ENCODE measurements at places on chromosomes 2 and 18.

DNA sequence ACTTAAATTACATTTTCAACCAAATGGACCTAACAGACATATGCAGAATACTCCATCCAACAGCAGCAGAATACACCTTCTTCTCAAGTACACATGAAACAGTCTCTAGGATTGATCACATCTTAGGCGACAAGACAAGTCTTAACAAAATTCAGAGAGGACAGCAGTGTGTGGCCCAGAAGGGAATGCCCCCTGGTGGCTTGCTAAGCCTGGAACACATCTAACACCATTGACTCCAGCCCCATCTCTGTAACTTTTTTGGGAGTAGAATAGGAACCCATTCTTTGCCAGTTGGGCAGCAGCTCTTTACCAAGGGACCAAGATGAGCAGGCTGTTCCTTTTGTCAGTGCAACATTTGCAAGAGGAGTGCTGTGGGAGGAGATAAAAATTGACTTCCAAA is 249.9 kb downstream of the PLCL1 start:
- no peak for DNase-seq

DNA sequence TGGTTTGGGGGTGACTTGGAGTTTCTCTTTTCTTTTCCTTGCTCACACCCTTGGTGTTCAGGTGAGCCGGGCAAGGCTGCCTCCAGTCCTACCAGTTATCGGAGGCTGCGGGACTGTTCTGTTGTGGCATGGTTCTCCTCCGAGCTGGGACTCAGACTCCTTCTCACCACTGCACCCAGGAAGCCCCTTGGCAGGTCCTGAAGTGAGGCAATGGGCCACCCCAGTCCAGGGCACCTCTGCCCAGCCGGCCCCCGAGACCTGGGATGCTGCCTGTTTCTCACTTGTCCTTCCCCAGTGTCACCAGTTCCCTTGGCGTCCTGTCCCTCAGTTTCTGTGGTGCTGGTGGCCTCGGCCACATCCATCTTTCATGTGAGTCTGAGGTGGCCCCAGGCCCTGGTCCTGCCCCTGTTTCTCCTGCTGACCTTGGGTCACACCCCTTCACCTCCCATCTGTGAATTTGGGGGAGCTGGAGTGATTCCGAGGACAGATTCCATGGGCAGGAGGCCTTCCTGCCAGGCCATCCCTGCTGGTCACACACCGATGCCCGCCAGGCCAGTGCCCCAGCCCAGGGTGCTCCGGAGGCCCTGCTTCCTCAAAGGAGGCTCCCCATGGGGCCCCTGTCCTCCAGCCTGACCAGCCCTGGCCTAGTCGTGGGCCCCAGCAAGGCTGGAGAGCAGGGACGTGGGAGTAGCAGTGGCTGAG is 6.6 kb upstream of the KLHL30 start:
- no peak for DNase-seq

GRCh38 chr18:3088449-3088848 is 75.5 kb upstream of the LPIN2 start:
- no peak for DNase-seq

GRCh38 chr2:177258059-177258458 is 6.5 kb downstream of the NFE2L2 start:
- DNase-seq: no peak

DNA sequence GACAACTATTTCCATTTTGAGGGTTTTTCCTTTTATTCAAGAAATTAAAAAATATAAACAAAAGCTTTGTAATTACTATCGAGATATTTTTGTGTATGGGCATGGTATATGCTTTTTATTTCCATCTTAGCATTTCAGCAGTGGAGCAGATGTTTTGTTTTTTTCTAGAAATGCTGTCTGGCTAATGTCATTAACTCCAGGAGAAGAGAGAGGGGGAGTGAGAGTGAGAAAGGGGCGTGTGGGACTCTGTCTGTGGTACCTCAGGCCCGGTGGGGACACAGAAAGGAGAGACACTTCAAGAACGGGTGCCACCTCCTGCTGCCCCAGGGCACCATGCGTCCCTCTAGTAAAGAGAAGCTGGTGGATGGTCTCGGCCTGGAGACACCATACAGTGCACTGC is 34.7 kb downstream of the MYT1L start:
- no peak for DNase-seq

DNA sequence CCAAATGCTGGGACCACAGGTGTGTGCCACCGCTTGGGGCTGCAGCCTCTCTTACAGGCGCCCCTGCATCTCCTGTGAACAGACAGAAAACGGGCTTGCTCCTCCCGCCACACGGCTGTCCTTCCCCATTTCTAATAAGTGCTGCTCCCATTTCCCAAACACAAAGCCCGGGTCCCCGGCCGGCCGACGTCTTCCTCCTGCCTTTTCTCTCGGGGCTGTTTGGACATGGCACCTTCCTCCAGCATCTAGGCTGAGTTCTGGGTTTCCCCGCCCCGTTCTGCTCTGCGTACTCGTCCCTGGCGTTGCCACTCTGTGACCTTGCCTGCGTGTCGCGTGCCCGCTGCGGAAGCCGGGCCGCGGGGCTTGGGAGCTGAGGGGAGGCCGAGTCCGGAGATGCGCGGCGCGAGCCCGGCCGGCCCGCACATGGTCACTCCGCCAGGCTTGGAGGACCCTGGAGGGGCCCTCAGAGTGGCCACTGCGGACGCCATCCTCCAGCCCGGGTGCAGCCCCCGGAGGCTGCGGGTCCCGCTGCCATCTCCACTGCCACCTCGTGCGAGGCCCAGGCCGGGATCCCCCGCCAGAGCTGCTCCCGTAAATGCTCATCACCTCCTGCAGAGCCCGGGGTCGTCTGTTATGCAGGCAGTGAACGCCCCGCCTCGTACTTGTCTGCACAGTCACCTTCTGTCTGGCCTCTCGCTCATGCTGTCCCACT is 26.3 kb downstream of the PRELID3A start:
- DNase-seq: no peak

GRCh38 chr2:85712849-85713612 is 18.9 kb downstream of the GNLY start:
- DNase-seq: no peak

- DNase-seq: no peak
Observed at GRCh38 chr2:102122115-102122514, 20.4 kb upstream of the IL1R1 start.

DNA sequence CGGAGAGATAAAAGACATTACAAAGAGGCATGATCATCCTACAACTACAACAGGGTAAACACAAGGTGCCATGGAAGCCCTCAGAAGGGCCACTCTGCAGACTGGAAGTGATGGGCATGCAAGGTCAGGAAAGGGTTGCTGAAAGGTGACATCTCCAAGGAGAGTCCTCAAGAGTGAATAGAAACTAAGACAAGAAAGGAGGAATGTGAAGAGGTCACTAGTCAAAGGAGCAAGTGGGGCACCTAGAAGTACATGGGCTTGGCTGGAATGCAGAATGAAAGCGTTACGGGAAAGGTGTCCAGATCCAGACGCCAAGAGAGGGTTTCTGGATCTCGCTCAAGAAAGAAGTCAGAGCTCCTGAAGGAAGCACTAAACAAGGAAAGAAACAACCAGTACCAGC is 314.3 kb downstream of the NBAS start:
- DNase-seq: no peak

GRCh38 chr2:205686056-205686782 is 3.9 kb downstream of the NRP2 start:
- no peak for DNase-seq

DNA sequence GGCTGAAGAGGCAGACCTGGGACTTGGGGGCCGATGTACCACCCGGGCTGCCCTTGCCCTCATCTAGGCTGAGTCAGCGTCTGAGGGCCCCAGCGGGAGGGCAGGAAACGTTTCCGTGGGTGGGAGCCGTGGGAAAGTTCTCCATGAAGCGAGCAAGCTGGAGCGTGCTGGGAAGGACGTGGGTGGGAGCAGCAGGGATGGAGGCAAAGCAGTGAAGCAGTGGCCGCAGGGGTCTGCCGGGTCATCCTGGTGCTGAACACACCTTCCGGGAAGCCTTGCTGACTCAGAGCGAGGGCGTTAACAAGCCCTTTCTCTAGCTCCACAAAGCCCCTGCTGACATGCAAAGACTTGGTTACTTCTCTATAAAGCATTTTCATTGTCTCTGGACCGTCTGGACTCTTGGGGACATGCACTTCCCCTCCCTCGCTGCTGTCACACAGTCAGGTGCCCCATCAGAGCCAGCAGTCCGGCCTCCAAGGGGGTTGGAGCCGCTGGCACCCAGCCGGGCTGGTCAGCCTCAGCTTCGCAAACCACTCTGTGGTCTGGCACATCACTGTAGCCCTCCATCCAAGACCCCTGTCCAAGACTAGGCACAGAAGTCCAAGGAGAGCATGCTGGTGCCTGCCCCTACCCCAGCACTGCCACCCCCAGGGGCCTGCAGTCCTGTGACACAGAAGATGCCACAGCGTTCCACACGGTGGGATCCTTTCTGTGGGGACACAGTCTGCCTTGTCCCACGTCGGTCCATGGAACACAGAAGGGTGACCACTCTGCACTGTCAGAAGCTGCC is 115.1 kb upstream of the GPC1 start:
- DNase-seq: no peak

- DNase-seq: no peak
Observed at GRCh38 chr18:56511996-56512395, 126.4 kb downstream of the TXNL1 start.

DNA sequence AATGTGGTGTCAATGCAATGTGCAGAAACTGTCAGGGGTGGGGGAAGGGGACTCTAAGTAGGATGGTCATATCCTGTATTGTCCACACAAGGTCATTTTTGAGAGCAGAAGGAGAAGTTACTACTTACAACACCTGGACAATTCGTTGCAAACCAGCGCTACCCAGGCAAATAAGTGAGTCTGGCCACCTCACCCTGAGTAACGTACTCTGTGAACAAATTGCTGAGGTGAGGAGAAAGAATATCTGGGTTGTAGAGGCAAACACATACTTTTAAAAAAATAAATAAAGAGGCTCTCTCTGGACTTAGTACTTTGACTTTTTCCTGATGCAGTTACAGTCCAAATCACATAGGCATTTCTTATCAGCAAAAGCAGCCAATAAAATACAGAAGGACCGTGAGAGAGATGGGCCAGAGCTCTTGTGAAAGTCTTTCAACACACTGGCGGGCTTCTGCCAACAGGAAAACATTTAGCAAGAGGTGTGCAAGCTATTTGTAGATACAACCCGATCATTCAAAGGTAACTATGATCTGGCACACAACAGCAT is 268.2 kb upstream of the ID2 start:
- no peak for DNase-seq

DNA sequence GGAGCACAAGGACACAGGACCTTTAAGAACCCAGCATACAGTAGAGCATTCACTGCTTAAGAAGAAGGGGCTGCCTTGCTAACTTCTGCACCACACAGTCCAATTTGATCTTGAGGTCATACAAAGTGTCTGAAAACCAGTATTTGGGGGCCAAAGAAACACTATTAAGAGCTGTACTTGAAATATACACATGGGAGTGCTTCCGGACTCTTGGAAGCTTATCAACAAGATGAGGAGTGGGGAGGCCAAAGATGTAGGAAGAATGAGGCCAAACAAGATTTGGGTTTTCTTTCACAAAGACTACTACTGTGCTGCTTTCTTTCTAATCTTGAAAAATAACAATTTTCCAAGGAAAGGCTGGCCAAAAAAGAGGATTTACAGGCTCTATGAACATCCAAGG is 24.8 kb upstream of the MALL start:
- DNase-seq: no peak

GRCh38 chr2:95113464-95113863 is 8.1 kb downstream of the MRPS5 start:
- DNase-seq: no peak

DNA sequence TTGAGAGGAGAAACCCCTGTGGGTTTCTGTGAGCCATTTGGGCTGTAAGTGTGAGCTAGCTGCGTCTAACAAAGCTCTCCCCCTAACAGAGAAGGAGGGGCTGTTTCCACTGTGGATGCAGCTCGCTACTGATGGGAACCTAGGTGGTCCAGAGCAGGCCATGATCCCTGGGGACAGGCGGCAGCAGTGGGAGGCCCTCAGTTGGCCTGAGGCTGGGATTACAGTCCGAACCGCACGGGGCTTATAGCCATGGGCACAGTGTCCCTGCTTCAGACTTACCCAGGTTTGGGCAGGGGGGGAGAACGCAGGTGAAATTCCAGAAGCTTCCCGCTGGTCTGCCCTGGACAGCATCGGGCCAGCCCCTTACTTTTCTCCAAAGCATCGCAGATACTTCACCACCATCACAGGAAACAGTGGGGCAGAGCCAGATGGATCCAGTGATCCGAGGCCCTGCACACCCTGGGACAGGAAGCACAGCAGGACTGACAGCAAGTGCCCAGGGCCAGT is 139.4 kb downstream of the SEPTIN10 start:
- DNase-seq: no peak

GRCh38 chr2:30684026-30684425 is 123.2 kb downstream of the CAPN13 start:
- DNase-seq: no peak

DNA sequence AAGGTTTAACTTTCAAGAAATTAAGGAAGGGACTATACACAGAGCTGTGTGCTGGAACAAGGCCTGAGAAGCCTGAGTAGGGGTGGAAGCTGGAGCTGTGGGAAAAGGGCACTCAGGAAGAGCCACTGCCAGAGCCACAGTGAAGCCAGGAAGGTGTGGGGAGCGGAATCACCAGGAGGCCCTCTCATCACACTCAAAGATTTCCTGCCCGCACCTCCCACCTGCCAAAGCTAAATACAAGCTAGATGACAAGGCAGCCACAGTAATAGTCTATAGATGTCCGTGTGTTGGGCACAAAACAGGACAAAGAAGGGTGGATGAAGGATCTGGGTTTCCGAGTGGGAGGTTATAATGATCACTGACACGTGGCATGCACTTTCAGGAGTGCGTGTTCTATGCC is 126.0 kb downstream of the ZNF532 start:
- DNase-seq: no peak

- DNase-seq: no peak
Observed at GRCh38 chr2:144330951-144331673, 188.8 kb downstream of the ZEB2 start.

GRCh38 chr2:181685150-181685688 is 4.9 kb upstream of the NEUROD1 start:
- no peak for DNase-seq

DNA sequence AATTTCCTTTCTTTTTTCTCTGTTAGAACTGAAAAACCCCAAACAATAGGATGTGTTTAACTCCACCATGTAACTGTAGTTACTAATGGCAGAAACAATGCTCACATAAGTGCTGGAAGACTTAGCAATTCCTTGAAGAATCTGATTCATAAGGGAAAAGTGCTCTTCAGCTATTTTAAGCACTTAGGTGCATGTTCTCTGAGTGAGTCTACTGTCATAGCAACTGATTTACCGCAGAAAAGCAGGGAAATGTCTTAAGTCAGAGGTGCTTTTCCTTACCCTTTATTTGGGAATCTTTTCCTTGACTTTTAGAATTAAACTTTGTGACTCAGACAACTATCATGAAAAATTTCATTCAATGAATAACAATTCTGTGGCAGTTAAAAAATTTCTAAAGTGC is 65.4 kb upstream of the NABP1 start:
- DNase-seq: no peak

DNA sequence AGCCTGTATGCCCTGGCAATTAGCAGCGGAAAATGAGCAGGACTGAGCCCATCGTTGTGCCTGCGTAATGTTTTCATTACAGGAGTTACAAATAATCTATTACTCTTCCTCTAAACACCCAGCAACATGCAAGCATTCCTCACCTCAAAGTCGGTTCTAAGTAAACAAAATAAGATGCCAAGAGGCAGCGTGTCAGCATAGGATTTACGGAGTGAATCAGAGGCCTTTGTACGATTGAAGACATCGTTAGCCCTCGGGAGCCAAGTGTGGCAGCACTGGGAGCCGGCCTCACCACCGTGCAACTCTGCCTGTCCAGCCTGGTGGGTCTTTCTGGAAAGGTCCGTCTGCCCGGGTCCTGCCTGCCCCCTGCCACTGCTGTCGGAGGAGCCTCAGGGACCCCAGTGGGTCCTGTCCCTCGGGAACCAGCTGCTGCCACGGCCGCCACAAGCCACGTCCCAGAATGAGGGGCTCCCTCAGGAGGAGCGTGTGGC is 80.1 kb upstream of the CTDP1 start:
- DNase-seq: no peak
